EH (cell line): ENCODE measurements at places on chromosomes 12 and 14.

GRCh38 chr12:27508736-27509431 lies 15.1 kb upstream of the PPFIBP1 start:
- DNase-seq: no peak

- DNase-seq: no peak
These were observed 15.6 kb upstream of the MCRS1 start for GRCh38 chr12:49583366-49584094.

- DNase-seq: peak; percentile 41
These were observed 475.3 kb downstream of the EGLN3 start for GRCh38 chr14:33475623-33476022.

DNA sequence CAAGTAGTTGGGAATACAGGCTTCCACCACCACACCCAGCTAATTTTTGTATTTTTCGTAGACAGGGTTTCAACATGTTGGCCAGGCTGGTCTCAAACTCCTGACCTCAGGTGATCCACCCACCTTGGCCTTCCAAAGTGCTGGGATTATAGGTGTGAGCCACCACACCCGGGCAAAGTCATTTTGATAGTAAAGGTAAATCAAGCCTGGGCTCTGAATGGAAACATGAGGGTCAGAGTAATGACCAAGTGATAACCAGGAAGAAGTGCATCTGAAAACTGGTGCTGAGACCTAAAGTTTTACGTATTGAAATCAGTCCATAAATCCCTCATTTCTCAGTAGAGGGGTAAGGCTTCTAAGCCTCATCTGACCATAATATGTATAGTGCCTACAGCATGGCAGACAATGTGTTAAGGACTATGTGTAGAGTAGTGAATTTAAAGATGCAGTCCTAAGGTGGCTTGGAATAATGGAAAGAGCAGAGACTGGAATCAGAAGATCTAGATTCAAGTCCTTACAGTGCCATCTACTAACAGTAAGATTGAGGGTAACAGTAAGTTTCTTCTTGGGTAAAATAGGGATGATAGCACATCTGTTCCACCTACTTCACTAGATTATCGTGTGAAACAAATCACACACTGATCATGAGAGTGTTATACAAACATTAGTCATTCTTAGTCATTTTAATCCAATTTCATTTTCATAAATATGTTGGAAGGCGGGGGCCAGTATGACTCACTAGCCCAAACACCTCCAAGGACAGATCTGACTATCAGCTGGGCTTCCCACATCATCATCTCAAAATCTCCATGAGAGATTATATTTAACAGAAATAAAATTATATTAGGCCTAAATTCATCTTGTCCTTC lies 11.2 kb downstream of the MAP4K5 start:
- peak; percentile 88 for DNase-seq

GRCh38 chr12:4991373-4991772 lies 52.3 kb upstream of the KCNA5 start:
- no peak for DNase-seq

- no peak for DNase-seq
These were observed 228.2 kb upstream of the PPFIA2 start for GRCh38 chr12:81987371-81987770.

DNA sequence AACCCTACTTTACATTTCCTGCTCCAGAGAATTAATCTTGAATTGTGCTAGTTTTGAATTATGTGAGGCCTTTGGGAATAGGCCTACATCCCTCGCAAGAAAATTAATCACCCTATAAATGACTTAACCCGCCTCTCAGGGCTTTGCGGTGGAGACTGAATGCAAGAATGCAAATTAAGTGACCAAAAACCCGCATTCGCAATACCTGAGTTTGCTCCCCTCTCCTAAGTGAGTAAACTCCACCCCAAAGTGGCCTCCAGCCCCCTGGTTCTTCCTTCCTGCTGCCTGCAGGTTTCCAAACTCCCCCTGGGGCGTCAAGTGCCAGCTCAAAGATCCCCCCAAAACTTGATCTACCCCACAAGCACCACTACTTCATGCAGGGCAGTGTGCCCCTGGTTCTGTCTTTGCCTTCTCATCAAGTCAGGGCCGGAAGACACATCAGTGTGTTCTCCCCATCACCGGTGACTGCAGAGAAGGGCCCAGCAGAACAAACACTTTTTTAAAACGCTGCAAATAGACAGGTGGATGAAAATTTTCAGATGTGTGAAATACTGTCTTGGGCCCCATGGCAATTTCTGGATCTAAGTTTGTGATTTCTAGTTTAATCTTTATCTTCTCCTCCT lies 644.7 kb downstream of the VRK1 start:
- DNase-seq: no peak

DNA sequence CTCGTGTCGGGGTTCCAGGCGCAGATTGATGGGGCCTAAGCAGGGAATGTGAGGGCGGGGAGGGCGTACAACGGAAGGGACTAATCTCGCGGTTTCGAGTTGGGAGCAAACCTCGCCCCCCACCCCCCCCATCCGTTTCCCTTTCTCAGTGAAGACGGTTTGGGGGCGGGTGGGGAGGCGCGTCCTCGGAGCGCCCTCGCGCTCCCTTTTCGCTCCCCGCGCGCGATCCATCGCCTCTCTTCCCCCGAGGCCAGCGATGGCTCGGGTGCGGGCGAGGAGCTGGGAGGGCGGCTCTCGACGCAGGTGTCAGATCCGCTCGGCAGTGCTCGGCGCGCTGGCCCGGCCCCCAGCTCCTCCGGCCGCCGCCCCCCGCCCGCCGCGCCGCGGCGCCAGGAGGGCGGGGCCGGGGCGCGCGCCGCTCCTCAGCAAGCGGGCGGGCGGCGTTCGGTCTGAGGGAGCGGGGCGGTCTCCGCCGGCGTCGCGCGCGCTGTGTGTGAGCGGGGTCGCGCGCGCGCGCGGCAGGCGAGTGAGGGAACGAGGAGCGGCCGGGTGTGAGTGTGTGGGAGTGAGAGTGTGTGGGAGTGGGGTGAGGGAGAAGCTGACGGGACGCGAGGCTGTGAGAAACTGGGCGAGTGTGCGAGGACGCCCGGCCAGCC lies at the start of gene RIMKLB:
Gene RIMKLB, plus strand, starts transcription at position 516 of the 656 bp plus-strand sequence. CDS start 15,876 bp downstream, outside the sequence.
- peak; percentile 73 for DNase-seq

DNA sequence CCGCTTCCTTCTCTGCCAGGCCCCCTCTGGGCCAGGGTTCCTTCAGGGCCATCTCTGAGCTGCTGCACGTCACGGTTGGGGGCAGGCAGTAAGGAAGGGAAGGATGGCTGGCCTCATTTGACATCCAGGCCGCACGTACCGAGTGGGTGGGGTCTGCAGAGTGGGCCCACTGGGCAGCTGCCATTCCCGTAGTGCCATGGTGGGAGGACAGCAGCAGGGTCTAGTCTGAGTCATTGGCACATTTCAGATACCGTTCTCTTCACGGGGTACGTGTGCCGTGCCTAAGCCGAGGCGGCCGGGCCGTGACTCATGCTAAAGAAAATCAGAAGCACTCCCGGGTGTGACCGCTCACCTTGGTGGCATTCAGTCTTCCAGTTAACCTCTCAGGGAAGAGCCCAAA lies 43.9 kb downstream of the IL31 start:
- peak; percentile 44 for DNase-seq

DNA sequence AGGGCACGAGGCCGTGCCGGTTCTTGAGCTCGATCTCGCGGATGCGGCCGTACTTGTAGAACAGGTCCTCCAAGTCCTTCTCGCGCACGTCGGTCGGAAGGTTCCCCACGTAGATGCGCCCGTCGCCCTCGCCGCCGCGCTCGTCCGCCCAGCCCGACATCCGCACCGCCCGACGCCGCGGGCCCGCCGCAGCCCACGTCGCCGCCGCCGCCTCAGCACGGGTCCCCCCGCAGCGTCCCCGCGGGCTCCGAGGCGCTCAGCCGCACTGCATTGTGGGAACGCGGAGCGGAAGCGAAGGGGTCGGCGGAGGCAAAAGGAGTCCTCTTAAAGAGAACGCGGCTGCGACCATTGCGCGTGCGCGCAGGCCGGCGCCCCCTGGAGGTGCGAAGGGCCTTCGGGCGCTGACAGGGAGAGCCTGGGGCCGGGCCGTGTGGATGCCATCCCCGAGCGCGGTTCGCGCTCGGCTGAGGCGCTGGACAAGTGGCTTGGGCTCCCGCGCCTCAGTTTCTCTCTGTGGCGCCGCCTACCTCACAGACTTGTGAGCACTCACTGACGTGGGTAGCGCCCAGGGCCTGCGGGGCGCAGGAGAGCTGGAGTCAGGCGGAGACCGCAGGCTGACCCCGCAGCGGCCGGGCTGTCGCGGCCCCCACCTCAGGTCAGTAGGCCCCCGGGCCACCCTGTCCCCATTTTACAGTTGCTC lies at the start of gene SRSF9:
Gene SRSF9, minus strand, starts transcription at position 299 of the 700 bp plus-strand sequence. Its CDS starts 139 bp downstream, at position 160.
- peak; percentile 95 for DNase-seq

DNA sequence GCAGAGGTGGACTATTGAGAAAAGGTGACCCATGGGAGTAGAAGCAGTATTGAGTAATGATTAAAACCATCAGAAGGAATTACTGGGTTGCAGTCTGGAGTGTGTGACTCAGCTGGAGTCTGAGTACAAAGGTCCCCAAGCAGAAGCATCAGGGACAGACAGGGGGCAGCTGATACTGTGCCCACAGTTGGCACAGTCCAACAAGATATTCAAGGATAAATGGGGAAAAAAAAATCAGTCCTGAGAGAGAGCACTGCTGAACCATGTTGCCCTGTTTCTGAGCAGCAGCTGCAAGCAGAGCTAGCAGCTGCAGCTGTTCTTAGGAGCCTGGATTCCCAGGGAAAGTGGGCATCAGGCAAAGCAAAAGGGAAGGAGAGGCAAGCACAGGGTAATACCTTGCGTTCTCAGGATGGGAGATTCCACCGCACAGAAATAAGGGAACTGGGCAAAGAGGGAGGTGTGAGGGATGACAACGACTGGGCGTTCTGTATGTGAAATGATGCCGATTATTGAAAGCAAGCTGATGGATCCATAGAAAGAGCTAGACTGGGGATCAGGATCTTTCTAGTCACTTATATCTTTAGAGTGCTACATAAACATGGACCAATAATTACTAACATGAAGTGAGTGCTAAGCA lies 17.7 kb downstream of the NEUROD4 start:
- no peak for DNase-seq

GRCh38 chr12:122886851-122887818 lies 8.8 kb downstream of the VPS37B start:
- peak; percentile 57 for DNase-seq

DNA sequence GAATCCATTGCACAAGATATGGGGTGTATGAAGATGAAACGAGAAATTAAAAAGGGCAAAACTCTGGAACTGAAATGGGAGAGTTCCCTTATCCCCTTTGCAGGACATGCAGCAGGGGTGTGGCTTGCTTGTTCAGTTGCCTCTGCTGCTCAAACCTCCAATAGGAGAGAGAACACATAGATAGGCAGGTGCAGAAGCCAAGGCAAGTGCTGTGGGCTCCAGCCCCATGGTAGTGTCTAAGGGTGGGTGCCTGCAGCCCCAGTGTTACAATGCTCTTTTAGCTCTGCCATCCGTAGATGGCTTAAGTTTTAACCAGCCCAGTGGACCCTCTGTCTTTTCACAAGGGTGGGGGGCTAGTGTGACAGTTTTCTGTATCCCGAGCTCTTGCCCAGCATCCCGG lies 69.7 kb downstream of the CMAS start:
- no peak for DNase-seq

DNA sequence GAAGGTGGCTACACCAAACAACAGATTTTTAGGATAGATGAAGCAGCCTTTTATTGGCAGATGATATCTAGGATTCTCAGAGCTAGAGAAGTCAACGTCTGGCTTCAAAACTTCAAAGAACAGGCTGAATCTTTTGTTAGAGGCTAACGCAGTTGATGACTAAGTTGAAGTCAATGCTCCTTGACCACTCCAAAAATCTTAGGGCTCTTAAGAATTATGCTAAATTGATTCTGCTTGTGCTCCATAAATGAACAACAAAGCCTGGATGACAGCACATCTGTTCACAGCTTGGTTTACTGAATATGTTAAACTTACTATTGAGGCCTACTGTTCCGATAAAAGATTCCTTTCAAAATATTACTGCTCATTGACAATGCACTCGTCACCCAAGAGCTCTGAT lies 13.0 kb upstream of the CDKN3 start:
- DNase-seq: no peak

DNA sequence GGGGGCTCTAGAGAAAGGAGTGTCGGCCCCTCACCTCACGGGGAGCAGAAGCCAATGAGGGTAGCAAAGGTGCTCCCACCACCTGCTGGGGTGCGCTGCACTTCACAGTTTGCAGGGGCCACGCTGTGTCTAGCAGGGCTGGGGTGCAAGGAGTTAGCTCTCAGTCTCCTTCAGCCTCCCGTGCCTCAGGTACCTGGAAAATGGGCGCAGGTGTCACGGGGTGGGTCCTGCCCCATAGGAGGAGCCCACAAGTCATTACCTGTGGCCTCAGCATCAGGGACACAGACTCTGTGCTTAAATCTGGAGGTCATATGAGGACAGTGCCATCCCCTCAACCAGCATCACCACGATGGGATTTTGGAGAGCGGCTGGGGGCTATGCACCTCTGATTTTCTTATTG lies 326.7 kb downstream of the ADGRD1 start:
- no peak for DNase-seq

DNA sequence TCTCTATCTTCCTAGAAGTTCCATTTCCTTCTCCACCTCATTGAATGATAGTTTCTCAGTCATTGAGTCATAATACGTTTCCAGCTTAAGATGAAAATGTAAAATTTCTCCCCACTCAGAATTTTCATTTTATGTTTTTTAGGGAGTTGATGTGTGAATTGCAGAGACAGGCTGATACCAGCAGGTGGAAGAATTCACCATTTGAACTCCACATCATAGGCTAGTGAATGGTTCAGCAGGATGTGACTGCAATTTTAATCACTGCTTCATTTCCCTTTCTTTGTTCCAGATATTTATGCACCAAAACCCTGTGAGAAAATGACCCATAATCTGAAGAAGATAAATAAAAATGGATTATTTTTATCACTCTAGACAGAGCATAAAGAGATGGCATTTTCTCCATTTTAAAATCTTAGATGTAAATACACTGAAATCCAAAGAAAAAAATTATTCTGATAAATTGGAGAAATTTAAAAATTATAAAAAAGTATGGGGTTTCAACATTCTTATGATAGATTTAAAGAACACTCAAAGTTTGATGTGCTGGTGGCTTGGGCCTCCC lies 10.6 kb upstream of the PYGL start:
- DNase-seq: peak; percentile 72

DNA sequence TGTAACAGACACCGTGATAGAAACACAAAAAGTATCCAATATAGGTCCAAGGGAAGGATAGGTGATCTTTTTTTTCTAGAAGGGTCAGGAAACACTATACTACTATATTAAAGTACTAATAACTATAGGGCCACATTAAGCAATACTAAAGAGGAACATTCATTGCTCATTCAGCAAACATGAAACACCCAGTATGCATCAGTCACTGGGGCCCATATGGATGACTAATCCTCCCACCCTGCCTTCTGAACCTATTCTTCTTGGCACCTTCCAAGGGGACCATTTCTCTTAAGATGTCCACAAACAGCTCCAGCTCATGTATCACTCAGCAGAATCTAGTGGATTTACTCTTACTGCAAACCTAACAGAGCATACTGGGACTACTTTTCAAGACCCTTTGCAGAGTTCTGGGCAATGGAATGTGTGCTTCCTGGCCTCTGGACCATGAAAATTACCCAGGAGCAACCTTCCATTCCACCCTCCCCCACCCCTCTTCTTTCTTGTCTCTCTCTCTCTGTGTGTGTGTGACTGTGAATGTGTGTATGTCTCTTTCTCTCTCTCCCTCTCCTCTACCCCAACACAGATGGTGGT lies 187.9 kb downstream of the EPS8 start:
- peak; percentile 85 for DNase-seq
